ENCODE measurements at places on chromosomes 2 and 18. TPM values are rescaled to one million over a fixed set of nuclear protein-coding genes. Genes with fewer than 3 reads are reported as not detected.

IL1B gene
- not detected for total RNA-seq

NAT8 gene
- not detected for total RNA-seq

ACTG2 gene
- total RNA-seq: 10,290 TPM

DNA sequence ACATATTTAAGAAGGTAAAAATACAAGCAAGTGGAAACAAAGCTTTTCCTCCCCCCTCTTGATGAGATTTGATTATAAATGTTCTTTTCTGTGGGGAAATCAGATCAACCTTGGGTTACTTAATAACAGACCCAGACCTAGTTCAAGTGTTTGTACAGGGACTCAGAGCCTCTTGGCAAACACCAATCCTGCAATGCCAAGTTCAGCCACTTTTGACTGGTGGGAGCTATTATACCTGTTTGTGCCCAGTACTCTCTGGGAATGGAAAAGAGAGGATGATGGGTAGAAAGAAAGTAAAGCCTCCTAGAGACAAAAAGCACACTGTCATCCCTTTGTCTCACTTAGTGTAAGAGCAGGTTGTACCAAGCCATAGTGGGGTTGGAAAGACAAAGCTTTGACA is 63.8 kb upstream of the EPHA4 start:
- H3K27me3 ChIP-seq: no peaks in the 10 kb centered on the region
- no peaks in the 10 kb centered on the region for H3K36me3 ChIP-seq
- DNase-seq: no peak
- no peak overlapping the region for H3K27ac ChIP-seq
- H3K4me1 ChIP-seq: no peaks in the 10 kb centered on the region

DNA sequence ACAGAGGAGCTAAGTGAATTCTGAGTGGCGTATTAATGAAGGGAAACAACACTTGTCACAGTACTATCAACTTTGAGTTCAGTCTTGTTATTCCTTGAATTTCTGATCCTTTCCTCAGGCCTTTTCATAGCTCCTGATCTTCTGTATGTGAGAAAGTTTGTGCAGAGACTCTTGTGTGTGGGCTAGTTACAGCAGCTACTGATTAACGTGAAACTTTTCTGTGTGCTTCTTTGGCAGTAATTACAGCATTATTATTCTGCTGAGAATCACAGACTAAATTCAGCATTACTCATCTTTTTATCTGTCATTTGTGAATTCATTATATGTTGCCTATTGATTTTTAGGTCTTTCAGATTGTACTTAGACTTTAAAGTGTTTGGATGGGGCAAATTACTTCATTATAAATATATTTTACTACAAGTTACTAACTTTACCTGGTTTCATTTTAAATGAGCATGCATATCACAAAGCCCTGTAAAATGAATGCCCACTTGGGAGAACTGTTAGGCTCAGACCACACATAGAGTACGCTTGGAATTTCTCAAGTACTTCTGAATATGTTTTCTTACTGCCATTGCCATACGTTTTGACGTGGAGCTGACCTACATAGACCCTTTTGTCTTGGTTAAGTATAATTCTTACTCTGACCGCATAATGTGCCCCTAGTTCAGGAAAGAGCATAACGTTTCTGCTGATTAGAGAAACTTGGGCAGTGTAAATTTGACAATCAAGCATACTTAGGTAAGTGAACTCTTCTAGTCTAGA is 36.2 kb downstream of the CREB1 start:
- no peaks in the 10 kb centered on the region for H3K27me3 ChIP-seq
- no peak overlapping the region for H3K4me3 ChIP-seq
- peaks cover 3% of the 10 kb centered on the region for H3K36me3 ChIP-seq

DNA sequence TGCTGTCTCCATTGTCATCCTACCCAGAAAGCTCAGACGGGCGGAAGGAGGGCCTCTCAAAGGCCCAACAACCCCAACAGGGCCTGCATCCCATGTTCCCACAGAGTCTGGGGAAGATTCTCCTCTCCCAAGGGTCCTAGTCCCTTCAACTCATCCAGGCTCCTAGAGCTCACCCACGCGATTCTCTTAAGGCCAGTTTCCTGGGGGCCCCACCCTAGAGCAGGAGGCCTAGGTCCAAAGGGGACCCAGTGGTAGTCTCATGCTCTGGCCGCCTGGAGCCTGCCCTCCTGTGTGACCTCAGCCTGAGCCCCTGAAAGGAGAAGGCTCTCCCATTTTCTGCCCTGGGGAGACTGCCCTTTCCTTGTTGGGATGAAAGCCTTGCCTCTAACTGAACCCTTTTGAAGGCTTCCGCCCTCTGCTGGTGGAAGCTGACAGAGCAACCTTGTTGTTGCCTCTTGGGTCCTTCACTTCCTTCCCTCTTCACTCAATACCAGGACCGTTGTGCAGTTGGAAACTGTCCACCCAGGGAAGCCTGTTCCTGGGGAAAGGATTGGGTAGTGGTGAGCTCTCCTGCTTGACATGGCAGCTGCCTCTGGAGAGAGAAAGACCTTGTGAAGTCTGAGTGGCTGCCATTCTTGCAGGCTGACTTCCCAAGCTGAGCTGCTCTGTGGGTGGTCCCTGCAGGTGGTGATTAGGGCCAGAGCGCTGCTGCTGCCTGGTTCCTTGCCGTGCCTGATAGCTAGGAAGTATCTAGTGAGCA is 86.0 kb upstream of the ALPP start:
- no peak for DNase-seq
- no peaks in the 10 kb centered on the region for H3K4me1 ChIP-seq
- no peak overlapping the region for H3K4me3 ChIP-seq
- H3K36me3 ChIP-seq: no peaks in the 10 kb centered on the region
- H3K27ac ChIP-seq: no peak overlapping the region
- H3K27me3 ChIP-seq: no peaks in the 10 kb centered on the region
